ENCODE measurements at places on chromosomes 4 and X.

GRCh38 chr4:153038623-153039311 lies 102.6 kb downstream of the FHDC1 start:
- DNase-seq, result no peak

DNA sequence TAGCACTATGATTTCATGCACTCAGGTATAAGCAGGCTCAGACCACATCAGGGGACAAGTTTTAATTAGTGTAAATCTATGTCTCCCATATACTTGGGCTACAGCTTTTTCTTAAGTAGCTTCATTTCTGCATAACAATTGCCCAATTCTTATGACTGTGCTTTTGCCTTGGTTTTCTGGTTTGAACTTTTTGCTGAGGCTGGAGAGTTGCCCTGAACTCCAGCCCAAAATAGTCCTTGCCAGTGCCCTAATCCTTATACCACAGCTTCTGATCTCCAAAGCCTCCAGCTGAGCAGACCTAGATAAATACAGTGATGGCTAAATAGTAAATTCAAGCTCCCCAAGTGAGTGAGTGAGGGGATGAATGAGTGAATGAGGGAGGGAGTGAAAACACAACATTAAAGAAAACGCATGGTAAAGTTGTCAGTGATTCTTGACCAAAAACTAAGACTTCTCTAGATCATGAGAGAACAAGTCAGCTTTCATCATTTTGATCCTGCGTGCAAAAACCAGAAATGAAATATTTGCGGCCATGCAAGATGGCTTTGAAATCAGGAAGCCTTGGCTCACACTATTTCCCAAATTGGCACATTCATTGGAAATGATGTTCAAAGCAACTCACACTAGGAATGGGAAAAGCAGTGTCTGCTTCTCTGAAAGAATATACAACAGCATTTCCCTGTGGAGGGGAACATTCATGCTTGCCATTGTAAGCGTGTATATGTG lies 437.1 kb upstream of the CTSO start:
- no peak for DNase-seq

DNA sequence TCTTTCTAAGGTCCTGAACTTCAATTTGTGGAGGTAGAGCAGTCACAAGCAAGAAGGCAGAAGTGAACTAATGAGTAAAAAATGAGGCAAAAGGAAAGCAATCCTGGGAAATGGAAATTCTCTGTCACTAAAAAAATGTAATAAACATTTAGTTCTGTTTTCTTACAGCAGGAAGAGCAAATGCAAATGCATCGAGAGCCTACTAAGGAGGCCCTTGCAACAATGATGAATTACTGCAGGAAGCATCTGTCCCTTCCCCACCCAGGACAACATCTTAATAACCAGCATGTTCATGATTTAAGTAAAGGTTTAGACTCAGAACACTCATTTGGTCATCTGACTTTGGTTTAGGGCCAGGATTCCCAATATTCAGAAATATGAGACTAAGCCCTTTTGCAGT lies 341.4 kb upstream of the NOCT start:
- no peak for DNase-seq

- DNase-seq, result no peak
Measured at GRCh38 chrX:96756491-96756890, 71.8 kb downstream of the DIAPH2 start.

DNA sequence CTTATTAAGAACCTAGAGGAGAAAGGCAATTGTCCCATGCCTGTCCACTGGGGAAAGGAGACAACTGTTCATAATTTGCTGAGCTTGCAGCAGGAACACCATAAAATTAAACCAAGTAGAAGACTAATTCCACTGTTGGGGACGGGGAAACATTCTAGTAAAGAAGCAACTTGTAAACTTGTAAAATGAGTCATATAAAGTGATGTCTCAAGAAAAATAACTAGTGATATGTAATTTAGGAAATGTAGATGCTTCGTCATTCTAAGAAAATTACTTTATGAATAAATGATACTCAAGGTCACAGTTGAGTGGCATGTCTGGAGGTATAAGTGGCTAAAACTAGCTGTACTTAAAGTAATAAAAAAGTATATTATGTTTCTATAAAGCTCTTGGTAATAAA lies 121.2 kb upstream of the MID1 start:
- no peak for DNase-seq

DNA sequence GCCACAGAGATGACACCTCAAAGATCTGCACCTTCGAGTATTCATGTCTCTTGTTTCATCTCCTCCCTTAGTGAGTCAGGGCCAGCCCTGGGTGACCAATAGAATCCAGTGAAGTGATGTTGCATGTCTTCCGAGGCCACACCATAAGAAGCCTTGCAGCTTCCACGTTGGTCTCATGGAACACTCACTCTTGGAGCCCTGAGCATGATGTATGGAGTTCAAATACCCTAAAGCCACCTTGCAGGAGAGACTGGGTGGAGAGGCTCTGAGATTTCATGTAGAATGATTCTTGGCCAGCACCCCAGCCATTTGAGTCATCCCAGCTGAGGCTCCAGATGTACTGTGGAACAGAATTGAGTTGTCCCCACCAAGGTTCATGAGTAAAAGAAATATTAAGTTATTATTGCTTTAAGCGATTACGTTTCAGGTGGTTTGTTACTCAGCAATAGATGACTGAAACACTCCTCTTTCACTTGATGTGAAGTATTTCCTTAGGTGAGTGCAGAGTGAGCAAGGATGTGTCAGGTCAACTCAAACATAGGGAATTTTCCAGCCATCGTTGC lies 5.0 kb upstream of the RP2 start:
- DNase-seq, result no peak
